ENCODE measurements at places on chromosomes 11 and 22. TPM values are rescaled to one million over a fixed set of nuclear protein-coding genes. Genes with fewer than 3 reads are reported as not detected.

The CST6 gene
- not detected for total RNA-seq

The DDTL gene
- total RNA-seq = 5.1 TPM

The SLC22A9 gene
- total RNA-seq = not detected

The RTN4R gene
- 2.7 TPM for total RNA-seq

The SH3BP1 gene
- 14.2 TPM for total RNA-seq

The WNT11 gene
- total RNA-seq = not detected

The OR4A16 gene
- total RNA-seq = not detected

The CDC42EP2 gene
- total RNA-seq = 35.3 TPM

The LUZP2 gene
- total RNA-seq = 0.07 TPM

The SGSM1 gene
- not detected for total RNA-seq

The CLTCL1 gene
- 8.9 TPM for total RNA-seq

The CRYBA4 gene
- not detected for total RNA-seq

The C11orf52 gene
- total RNA-seq = not detected

The CCDC89 gene
- total RNA-seq = not detected

The LRRC74B gene
- not detected for total RNA-seq

The ARHGAP20 gene
- 0.17 TPM for total RNA-seq

The RASSF10 gene
- total RNA-seq = 0.21 TPM

The OTOG gene
- not detected for total RNA-seq

The MIAT gene
- total RNA-seq = 0.10 TPM

The PHOX2A gene
- not detected for total RNA-seq

The TBX1 gene
- total RNA-seq = 0.17 TPM

The C22orf42 gene
- not detected for total RNA-seq

The MUC15 gene
- not detected for total RNA-seq

The P4HA3 gene
- 0.74 TPM for total RNA-seq

The DCHS1 gene
- total RNA-seq = 0.66 TPM

The PHF21B gene
- 3.9 TPM for total RNA-seq

The FADD gene
- 81.0 TPM for total RNA-seq

The TANGO2 gene
- 18.8 TPM for total RNA-seq

The SEC14L6 gene
- total RNA-seq = not detected

The TM7SF2 gene
- 5.5 TPM for total RNA-seq

The MMP11 gene
- not detected for total RNA-seq

The EMID1 gene
- total RNA-seq = 0.60 TPM

The CCDC73 gene
- 0.03 TPM for total RNA-seq

The LAYN gene
- 59.2 TPM for total RNA-seq

The LDHAL6A gene
- total RNA-seq = not detected

The PATL1 gene
- total RNA-seq = 15.4 TPM

The BEST1 gene
- total RNA-seq = not detected

The CASP5 gene
- not detected for total RNA-seq

The SREBF2 gene
- 62.0 TPM for total RNA-seq

The GDPD5 gene
- total RNA-seq = 53.2 TPM

The ENTHD1 gene
- total RNA-seq = not detected

The ABCC8 gene
- not detected for total RNA-seq

The MS4A2 gene
- total RNA-seq = not detected

The UCP3 gene
- total RNA-seq = 0.43 TPM

The GRAP2 gene
- 0.33 TPM for total RNA-seq

The SDF2L1 gene
- 43.7 TPM for total RNA-seq

The GAS2 gene
- total RNA-seq = 2.3 TPM

The TRPM5 gene
- total RNA-seq = 0.05 TPM

The ELFN2 gene
- 7.0 TPM for total RNA-seq
